Naive thymus-derived CD4-positive, alpha-beta T cell (primary cell): ENCODE measurements at places on chromosomes 3 and 15.

GRCh38 chr15:52870015-52870414 is 79.9 kb upstream of the ONECUT1 start:
- no peak for DNase-seq
- no peak overlapping the region for H3K4me3 ChIP-seq
- H3K27me3 ChIP-seq: no peaks in the 10 kb centered on the region
- no peaks in the 10 kb centered on the region for H3K4me1 ChIP-seq

GRCh38 chr3:184239221-184239620 is 9.5 kb downstream of the ALG3 start:
- H3K27ac ChIP-seq: no peak overlapping the region
- no peaks in the 10 kb centered on the region for H3K27me3 ChIP-seq
- H3K4me1 ChIP-seq: no peaks in the 10 kb centered on the region
- H3K36me3 ChIP-seq: peaks cover 28% of the 10 kb centered on the region
- DNase-seq: no peak

GRCh38 chr3:117495620-117496019 is 786.0 kb downstream of the TUSC7 start:
- H3K27ac ChIP-seq: no peak overlapping the region
- H3K4me1 ChIP-seq: no peaks in the 10 kb centered on the region
- DNase-seq: no peak
- H3K27me3 ChIP-seq: no peaks in the 10 kb centered on the region

DNA sequence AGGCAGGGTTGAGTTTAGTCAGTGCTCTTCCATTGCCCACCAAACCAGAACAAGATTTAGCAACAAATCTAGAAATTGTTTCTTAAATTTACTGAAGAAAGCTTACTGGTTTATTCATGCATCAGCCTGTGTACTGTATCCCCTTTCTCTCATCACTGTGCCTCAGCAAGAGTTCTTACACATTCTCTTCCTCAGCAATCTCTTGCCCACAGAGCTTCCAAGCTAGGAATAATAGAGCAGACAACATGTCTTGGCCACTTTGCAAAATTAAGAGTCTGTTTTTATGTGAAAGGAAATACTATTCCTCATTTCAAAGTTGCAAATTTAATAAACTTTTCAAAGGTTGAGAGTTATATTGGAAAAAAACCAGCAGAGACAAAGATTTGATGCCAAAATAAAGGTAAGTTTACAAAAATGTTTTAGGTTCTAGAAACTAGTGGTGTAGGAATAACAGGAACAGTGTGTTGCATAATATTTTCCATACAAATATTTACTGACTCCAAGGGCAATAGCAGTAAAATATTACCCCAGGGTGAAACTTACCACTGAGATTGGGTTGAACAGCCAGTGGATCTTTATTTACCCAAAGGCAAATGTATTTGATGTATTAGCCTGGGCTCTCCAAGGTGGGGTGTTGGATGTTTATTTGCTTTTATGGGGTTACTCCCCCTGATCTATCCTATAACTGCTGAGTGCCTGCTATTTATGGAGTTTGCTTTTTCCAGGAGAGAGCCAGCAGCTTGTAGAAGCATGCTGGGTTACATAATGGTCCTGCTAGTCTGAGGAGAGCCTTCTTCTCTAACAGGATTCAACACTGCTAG is 276.7 kb downstream of the ADAMTSL3 start:
- H3K4me3 ChIP-seq: no peak overlapping the region
- H3K36me3 ChIP-seq: no peaks in the 10 kb centered on the region
- no peaks in the 10 kb centered on the region for H3K4me1 ChIP-seq
- no peaks in the 10 kb centered on the region for H3K27me3 ChIP-seq
- no peak for DNase-seq

GRCh38 chr3:86995537-86995936 is 4.6 kb upstream of the VGLL3 start:
- no peaks in the 10 kb centered on the region for H3K36me3 ChIP-seq
- no peak overlapping the region for H3K4me3 ChIP-seq
- H3K4me1 ChIP-seq: no peaks in the 10 kb centered on the region

DNA sequence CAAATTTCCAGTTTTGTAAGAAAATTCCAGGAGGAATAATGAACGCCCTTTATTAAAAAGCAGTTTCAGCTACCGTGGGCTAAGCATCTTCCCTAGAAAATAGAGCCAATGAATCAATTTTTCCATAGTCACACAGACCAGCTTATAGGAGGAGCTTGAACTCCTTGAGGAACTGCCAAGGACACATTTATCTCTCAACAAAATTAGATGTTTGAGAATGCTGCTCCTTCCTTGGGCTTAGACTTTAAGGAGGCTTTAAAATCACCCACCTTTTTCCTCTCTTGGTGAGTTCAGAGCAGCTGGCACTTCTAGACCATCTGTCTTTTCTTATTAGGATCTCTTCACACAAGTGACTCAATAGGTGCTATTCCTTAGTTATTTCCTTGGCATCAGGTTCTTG is 588.0 kb downstream of the SQOR start:
- DNase-seq: no peak
- no peaks in the 10 kb centered on the region for H3K27me3 ChIP-seq
- no peak overlapping the region for H3K27ac ChIP-seq
- H3K4me1 ChIP-seq: no peaks in the 10 kb centered on the region

- no peak overlapping the region for H3K4me3 ChIP-seq
- no peaks in the 10 kb centered on the region for H3K4me1 ChIP-seq
- DNase-seq: no peak
- no peak overlapping the region for H3K27ac ChIP-seq
These were observed 626.0 kb downstream of the EDEM1 start for GRCh38 chr3:5813521-5813920.

DNA sequence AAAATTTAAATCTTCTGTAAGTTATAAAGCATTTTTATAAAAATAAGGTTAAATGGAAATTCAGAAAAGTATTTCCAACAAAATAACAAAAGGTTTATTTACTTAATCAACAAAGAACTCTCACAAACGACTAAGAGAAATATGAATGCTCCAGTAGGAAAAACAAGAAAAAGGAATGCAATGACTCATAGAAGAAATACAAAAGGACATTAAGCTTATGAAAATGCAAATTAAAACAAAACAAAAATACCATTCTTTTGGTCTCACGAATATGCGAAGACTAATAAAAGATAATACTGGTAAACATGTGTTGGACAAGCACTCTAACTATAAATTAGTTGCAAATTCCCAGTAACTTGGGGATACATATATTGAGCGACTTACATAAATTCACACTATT is 17.5 kb upstream of the TBC1D5 start:
- H3K27me3 ChIP-seq: no peaks in the 10 kb centered on the region
- H3K4me3 ChIP-seq: no peak overlapping the region
- H3K36me3 ChIP-seq: no peaks in the 10 kb centered on the region

GRCh38 chr15:71784719-71785118 is 25.6 kb upstream of the NR2E3 start:
- no peaks in the 10 kb centered on the region for H3K4me1 ChIP-seq
- no peaks in the 10 kb centered on the region for H3K36me3 ChIP-seq
- no peaks in the 10 kb centered on the region for H3K27me3 ChIP-seq
- H3K27ac ChIP-seq: no peak overlapping the region

DNA sequence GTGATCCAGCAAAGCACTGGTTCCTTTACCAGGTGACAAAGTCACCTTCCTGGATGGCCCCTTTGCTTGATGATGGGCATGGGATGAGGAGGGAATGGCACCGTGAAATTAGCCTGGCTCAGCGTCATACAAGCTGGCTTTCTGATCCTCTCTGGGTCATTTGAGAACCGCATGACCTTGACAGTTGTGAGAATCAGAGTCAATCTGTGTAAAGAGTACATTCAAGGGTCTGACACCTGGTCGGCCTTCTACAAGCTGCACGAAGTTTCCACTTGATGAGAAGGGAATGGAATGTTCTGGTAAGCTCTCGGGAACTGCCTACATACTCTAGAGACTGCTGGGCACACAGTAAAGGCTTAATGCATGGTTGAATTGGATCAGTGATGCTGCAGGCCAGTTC is 319.8 kb upstream of the TLE3 start:
- no peak overlapping the region for H3K4me3 ChIP-seq
- H3K27me3 ChIP-seq: no peaks in the 10 kb centered on the region
- no peak for DNase-seq
- H3K4me1 ChIP-seq: no peaks in the 10 kb centered on the region
- no peak overlapping the region for H3K27ac ChIP-seq

DNA sequence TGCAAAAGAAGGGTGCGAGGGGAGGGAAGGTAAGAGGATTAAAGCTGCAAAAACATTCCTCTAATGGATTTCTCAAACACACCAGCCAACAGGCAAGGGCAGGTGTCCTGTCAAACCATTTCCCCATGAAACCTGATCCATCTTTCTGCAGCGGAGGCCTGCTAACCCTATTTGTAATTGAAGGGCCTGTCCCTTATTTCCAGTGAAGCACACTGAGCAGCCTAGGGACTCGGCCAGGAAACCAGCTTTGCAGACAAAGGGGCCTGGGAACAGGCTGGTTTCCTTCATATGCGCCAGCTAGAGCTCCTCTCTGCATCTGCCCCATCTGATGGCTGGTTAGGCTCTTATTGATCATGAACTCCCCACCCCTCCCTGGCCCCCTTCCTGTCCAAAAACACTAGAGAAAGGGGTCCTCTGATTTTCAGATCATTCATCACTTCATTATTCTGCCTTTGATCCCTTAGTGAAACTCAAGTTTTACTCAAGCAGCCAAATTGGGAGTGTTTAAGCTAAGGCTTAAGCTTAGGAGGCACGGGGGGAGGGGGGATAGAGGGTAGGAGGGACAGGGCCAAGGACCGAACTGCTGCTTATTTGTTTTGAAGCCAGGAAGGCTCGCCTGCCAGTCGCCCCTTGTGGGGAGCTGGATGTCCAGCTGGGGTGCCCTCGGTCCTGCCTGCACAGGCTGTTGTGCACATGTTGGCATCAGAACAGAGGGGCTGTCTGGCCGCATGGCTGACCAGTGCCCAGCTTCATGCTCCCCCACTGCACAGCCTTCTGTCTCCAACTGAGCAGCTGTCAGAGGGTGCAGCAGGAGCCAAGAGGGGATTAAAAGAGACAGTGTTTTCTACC is 53.1 kb downstream of the BOC start:
- H3K36me3 ChIP-seq: no peaks in the 10 kb centered on the region
- no peaks in the 10 kb centered on the region for H3K27me3 ChIP-seq
- no peak overlapping the region for H3K4me3 ChIP-seq
- no peak for DNase-seq
- no peaks in the 10 kb centered on the region for H3K4me1 ChIP-seq

DNA sequence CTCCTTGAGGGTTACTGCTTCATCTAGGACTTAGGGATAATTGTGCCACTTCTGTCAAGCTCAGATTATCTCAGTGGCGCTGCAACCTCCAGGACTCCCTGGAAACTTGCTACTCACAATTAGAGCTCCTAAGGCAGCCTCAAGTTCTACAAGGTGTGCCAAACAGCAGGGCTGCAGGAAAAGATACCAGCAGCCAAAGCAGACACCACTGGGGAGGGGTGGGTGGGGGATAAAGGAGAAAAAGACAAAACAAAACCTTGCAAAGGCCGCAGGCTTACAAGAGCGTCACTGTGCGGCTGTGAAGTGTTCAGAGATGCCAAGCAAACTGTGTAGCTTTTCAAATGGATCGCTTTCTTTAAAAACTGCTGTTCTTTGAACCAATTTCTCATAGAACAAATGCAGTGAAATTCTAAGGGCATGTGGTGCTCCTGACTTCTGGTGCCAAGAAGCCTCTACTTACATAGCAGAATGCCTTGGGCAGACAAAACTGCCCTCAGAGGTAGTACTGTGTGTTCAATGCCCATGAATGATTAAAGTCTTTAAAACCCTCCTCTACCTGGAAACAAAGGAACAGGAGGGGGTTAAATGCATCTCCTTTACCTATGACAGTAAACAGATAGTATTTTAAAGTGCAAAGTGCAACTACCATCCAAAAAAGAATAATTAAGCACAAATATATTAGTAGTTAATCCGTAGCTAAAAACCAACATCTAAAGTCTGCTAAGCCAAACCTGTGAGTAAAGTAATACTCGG is 353.4 kb downstream of the FOXP1 start:
- no peaks in the 10 kb centered on the region for H3K36me3 ChIP-seq
- DNase-seq: peak; percentile 43
- H3K27ac ChIP-seq: peak overlapping the region; percentile 32
- peaks cover 71% of the 10 kb centered on the region for H3K4me1 ChIP-seq
- H3K4me3 ChIP-seq: no peak overlapping the region

DNA sequence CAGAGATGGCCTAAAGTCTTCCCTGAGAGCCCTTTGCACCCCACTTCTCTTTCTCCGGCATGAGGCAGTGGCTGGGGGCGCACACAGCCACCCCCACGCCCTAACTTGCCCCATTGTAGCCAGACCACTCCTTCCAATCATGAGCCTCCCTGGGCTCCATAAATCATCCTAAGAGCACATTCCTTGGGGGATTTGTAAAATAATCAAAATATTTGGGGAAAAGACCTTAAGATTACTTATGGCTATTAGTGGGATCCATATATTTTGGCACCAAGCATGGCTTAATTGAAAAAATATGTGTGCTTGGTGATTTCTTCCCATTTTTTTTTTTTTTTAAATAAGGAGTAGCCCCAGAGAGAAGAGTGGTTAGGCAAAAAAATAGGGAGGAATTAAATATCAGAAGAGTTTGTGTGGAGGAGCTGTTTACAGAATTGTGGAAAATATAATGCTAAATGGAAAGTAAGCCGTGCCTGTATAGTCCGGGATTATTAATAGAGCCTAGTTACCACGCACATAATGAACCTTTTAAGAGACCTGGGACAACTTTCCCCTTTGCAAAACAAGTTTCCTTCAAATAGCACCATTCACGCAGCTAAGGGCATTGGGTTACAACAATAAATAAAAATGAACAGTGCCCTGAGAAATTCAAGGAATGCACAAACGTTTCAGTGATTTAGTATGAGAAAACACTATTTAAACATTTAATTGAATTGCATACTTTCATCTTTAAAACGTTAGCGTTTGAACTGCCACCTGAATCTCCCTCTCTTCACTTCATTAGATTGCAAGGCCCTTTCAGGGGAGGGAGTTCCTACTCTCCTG is 46.1 kb downstream of the SMAD6 start:
- no peak overlapping the region for H3K4me3 ChIP-seq
- no peaks in the 10 kb centered on the region for H3K4me1 ChIP-seq

GRCh38 chr3:156725682-156726081 is 51.3 kb downstream of the TIPARP start:
- no peaks in the 10 kb centered on the region for H3K27me3 ChIP-seq
- H3K4me1 ChIP-seq: no peaks in the 10 kb centered on the region
- H3K4me3 ChIP-seq: no peak overlapping the region
- DNase-seq: no peak
- no peaks in the 10 kb centered on the region for H3K36me3 ChIP-seq
- no peak overlapping the region for H3K27ac ChIP-seq

GRCh38 chr3:183094711-183095110 is 4.6 kb downstream of the MCCC1 start:
- DNase-seq: no peak
- H3K27me3 ChIP-seq: no peaks in the 10 kb centered on the region
- peaks cover 8% of the 10 kb centered on the region for H3K4me1 ChIP-seq
- H3K36me3 ChIP-seq: peaks cover 9% of the 10 kb centered on the region

- H3K27me3 ChIP-seq: no peaks in the 10 kb centered on the region
- H3K4me3 ChIP-seq: no peak overlapping the region
- no peak overlapping the region for H3K27ac ChIP-seq
These were observed 39.6 kb downstream of the DAPK2 start for GRCh38 chr15:64006642-64007041.

DNA sequence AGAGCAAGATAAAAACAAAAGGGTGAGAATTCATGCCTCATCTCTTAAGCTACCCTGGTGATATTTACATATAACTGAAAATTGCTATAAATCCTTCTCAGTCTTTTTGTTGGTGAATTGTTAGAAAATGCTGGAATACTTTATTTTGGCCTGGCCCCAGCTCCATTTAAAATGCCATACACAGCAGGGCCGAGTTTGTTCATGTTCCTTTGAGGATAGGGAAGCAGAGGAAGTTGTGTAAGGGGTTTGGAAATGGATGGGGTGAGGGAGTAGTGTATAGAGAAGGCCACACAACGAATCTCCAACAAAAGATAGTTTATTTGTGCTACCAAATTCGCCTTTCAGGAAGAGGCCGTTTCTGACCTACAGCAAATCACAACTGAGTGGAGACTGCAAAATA is 78.6 kb upstream of the ADAMTS9 start:
- H3K27ac ChIP-seq: no peak overlapping the region
- H3K4me3 ChIP-seq: no peak overlapping the region
- no peak for DNase-seq
- H3K36me3 ChIP-seq: no peaks in the 10 kb centered on the region
